Right forelimb (tissue), 1 donor: ENCODE measurements at places on chromosomes 13 and 19.
A peak's percentile ranks its signal among the peaks of the same experiment; 100 is the strongest.

GRCh38 chr13:65416784-65417183 is 1813.4 kb downstream of the PCDH9 start:
- DNase-seq = no peak

DNA sequence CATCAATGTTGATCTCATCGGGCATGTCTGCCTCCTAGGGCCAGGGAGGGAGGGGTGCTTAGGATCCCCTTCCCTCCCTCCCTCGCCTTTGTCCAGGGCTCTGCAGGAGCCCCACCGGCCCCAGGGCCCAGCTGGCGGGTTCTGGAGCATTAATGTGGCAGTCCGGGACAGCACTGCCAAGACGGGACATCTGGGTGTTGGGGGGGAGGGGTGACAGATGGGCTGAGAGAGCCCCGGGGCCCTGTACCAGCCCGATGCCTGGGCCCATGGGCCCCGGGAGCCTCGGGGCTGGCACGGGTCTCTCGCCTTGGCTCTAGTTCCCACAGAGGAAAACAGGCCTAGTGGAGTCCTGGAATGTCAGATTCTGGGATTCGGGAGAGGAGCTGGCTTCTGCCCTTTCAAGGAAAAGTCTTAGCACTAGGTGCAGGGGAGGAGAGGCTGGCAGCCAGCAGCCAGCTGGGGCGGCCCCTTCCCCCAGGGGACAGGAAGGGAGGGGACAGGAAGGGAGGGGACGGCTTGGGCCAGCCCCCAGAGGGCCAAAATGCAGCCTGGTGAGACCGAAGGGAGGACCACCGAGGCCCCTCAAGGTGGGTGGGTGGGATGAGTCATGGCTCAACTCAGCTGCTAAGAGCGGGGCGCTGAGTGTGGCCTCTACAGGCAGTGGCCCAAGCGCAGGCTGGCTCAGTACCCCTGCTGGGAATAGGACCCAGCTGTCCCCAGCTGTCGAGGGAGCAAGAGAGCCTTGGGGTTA is 3.1 kb downstream of the PPP1R14A start:
- peak; percentile 62 for DNase-seq

DNA sequence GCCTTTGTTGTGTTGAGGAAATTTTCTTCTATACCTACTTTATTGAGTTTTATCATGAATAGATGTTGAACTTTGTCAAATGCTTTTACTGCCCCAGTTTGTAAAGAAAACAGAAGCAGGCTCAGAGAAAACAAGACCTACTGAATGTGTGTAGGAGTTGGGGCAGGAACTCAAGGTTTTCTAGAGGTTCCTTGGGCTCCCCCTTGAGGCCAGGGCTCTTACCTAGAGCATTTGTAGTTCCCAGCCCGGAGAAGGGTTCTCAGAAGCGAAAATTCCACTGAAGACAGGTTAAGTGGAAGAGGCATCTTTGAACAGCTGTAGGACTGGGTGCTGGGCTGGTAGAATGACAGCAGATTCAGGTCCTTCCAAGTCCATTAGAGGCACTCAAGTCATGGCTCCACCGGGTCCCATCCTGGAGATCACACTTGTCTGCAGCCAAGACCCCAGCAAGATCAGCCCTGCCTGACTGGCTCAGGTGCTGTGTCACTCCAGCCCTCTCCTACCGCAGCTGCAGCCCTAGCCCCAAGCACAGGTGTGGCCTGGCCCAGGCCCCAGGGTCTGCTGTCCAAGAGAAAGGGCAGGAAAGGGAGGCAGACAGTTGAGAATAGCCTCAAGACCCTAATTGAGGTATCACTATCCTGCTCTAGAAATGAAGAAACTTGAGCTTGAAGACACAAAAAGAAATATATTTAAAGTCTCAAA is 425.5 kb downstream of the PCDH20 start:
- no peak for DNase-seq

- DNase-seq = no peak
These were observed 2.5 kb upstream of the GRWD1 start for GRCh38 chr19:48443256-48443655.

DNA sequence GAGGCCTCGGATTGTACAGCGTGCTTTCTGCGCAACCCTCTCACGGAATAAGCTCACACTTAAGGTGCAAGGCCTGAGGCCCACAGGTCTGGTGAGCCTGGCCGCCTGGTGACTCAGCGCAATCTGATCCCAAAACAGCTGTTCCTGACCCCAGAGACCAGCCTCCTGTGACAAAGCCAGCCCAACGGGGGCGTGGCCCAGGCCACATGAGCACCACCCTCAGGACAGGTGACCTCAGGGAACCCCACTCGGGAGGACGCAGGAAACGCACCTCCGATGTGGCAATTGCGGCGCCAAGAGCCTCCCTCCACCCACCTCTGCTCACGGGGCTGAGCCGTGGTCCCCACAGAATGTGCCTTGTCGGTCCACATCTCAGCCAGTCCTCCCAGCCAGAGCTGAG is 26.4 kb downstream of the GRTP1 start:
- DNase-seq = no peak

GRCh38 chr19:30060531-30061222 is 118.6 kb downstream of the URI1 start:
- no peak for DNase-seq

GRCh38 chr13:110950819-110951570 is 36.1 kb upstream of the ANKRD10 start:
- no peak for DNase-seq

DNA sequence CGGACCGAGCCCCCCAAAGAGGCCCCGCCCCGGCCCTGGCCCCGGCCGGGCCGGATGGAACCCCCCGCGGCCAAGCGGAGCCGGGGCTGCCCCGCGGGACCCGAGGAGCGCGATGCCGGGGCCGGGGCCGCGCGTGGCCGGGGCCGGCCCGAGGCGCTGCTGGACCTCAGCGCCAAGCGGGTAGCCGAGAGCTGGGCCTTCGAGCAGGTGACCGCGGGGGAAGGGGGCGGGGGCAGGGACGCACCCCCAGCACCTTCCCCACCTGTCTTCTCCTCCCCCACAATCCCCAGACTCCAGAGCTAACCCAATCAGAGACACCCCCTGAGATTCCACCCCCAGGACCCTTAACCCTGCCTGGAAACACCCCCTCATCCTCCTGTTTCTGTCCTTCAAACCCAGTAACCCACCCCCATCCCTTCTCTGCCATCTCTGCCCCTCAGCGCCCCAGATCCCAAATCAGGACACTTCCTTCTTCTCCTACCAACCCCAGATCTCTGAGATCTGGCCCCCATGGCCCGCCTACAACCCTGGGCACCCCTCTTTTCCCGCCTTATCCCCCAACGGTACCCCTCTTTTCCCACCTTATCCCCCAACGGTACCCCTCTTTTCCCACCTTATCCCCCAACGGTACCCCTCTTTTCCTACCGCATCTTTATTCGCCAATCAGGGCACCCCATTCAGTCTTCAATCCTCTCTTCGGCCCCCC is 505 bp downstream of the ZSWIM4 start:
- DNase-seq = no peak
